ENCODE measurements at places on chromosomes 16 and 17. TPM values are rescaled to one million over a fixed set of nuclear protein-coding genes. Genes with fewer than 3 reads are reported as not detected.
A peak's percentile ranks its signal among the peaks of the same experiment; 100 is the strongest.

Gene MED13
- total RNA-seq = 54.8 TPM

Gene GLTPD2
- total RNA-seq = not detected

Gene ARHGAP44
- total RNA-seq = not detected

DNA sequence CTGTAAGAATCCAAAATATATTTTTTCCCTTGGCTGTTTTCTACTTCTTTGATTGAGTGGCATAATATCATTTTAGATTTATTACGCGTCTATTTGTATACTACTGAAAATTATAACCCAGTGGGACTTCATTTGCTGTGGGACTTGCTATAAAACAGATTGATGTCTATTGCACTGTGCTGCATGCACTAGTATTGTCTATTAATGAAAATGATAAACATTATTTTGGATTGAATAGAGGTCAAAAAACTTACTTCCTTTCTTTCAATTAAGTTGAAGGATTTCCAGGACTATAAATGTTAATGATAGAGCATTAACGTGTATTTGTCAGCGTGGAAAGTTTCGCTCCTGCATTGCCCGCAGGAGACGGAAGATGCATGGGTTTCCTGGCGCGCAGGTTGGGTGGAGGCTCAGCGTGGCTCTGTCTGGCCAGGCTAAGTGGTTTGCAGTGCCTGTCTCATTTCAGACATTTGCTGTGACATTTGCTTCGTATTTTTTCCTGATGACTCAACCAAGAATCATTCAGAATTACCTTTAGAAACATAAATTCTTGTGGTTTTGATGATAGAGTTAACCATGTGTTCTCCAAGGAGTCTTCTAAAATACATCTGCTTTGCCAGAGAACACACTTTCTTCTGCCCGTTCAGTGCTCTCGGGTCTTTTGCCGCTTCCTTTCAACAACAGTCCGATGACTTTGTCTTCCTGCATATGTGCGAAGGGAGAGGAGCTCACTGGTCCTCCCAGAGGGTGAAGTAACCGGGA, 216.7 kb downstream of the RPTOR start:
- DNase-seq = peak; percentile 81
